ENCODE measurements at places on chromosomes 7 and 10.

DNA sequence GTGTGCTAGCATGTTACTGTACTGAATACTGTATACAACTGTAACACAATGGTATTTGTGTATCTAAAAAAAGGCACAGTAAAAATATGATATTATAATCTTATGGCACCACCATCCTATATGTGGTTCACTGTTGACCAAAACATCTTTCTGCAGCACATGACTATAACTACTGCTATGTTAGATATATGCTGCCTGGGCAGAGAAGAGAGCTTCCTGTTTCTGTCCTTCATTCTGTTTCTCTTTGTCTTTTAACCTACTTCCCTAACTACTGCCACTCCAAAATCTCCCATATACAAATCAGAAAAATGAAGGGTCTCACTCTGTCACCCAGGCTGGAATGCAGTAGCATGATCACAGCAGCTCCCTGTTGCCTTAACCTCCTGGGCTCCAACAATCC lies 8.8 kb upstream of the FGL2 start:
- DNase-seq = no peak

DNA sequence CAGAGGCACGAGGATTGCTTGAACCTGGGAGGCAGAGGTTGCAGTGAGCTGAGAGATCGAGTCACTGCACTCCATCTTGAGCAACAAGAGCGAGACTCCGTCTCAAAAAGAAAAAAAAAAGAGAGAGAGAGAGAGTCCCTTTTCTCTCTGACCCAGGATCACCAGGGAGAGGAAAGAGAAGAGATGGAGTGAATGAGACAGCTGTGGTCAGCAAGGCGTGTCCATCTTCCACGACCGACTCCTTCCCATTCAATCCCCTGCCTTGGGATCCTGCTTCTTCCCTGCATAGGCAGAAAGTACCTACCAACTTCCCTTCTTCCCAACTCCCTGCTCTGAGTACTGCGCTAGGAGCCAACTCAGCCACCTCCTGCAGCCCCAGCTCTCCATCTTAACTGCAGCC lies 5.2 kb upstream of the ZAN start:
- DNase-seq = no peak

DNA sequence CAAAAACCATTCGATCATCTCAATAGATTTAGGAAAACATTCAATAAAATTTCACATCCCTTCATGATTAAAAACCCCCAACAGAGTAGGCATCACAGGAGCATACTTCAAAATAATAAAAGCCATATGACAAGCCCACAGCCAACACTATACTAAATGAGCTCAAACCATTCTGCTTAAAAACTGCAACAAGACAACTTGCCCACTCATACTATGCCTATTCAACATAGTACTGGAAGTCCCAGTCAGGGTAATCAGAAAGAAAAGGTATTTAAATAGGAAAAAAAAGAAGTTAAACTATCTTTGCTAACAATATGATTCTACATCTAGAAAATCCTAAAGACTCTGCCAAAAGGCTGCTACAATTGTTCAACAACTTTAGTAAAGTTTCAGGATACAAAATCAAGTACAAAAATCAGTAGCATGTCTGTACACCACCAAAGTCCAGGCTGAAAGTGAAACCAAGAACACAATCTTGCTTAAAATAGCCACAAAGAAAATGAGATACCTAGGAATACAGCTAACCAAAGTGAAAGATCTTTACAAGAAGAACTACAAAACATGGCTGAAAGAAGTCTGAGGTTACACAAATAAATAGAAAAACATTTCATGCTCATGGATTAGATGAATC lies 882.6 kb downstream of the GRM8 start:
- DNase-seq = no peak

- no peak for DNase-seq
Measured at GRCh38 chr10:116476461-116476860, 48.8 kb downstream of the PNLIPRP3 start.

DNA sequence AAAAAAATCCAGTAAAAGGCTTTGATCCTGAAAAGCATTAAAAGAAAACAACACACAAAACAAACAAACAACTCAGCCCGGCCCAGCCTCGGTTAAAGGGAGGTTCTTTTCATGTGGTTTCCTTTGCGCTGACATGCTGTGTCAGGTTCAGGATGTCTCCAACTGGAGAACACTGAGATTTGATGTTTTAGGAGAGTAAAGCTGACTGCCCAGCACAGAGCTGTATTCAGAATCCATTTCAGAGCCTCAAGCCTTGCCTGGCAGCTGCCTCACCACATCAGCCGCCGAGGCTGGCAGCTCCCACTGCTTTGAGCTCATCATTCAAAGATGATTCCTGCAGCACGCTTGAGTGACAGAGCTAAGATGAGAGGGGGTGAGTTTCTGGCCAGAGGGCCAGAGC lies 205.8 kb upstream of the LYZL1 start:
- DNase-seq = no peak

DNA sequence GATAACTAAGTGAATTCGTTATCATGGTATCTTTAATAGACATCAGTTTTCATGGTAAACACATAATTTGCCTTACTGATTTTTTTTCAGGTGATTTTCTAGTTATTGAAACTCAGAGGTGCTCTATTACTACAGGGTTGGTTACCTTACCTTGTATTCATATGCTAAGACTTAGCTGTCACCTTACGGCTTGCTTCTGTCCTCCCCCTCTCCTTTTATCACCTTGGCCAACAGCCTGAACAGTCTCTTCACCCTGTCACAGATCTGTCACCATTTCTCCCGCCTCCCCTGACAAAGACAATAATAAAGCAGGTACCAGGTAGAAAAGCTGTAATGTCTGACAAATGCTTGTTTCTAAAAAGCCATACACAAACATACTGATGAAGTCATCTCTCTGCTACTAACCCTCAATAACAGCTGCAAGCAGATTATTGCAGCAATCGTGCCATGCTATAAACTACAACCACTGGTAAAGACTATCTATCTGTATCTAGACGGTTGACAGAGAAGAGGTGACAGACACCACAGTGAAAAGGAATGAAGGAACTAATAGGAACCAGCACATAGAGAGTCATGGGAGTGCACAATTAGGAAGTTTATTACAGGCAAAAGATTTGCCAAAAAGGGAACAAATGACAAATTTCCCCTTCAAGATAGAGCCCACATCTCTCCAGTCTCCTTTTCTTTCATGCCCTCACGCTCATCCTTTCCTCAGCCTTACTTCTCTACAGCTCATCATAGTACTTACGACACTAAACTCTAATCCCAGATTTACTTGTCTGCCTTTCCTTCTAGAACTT lies 57.2 kb downstream of the ARHGAP12 start:
- no peak for DNase-seq

DNA sequence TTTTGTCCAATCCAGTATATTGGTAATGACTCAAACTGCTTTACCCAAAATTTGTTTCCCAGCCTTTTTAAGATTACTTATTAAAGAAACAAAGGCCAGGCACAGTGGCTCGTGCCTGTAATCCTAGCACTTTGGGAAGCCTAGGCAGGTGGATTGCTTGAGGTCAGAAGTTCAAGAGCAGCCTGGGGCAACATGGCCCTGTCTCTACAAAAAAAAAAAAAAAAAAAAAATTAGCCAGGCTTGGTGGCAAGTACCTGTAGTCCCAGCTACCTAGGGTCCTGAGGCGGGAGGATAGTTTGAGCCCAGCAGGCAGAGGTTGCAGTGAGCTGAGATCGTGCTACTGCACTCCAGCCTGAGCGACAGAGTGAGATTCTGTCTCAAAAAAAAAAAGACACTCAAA lies 7.0 kb upstream of the ARHGAP12 start:
- no peak for DNase-seq

DNA sequence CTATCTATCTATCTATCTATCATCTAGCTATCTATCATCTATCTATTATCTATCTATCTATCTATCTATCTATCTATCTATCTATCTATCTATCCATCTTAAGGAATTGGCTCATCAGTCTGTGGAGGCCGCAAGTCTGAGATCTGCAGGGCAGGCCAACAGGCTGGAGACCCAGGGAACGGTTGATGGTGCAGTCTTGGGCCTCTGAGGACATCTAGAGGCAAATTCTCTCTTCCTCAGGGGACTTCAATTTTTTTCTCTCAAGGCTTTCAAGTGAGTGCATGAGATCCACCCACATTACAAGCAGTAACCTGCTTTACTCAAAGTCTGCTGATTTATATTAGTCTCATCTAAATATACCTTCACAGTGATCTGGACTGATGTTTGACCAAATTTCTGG lies 197.0 kb downstream of the GLRX3 start:
- no peak for DNase-seq

DNA sequence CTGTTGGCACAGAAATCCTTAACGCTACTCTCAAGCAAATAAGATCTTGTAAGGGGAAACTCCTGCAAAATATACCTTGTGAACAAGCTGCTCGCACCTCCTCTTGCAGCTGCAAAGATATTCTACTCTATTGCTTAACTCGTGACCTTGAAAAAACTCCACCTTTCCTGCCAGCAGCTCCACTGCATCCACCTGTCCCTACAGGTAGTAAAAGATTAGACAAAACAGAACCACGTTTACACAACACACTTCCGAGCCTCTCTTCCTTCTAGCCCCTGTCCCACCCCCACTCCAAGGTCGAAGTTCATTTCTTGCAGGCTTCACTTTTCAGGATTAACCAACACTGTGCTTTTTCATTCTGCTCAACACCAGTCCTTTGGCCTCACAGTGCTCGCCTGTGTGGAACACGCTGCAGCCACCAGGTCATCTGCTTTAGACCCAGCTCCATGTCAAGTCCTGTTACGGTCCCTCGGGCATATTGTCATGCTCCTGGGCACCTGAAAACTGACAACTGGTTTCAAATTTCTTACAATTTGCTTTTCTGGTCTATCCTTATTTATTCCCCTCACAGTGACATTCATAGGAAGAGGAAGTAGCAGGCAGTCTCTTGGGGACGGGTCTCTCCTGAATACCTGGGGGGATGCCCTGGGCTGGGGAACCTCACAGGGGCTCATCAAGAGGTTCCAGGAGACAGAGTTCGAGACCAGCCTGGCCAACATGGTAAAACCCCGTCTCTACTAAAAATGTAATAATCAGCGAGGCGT lies 165.8 kb upstream of the KLF14 start:
- DNase-seq = no peak

- no peak for DNase-seq
Measured at GRCh38 chr10:56586461-56586891, 225.4 kb upstream of the ZWINT start.

GRCh38 chr10:52541006-52541473 lies 227.0 kb downstream of the DKK1 start:
- no peak for DNase-seq

DNA sequence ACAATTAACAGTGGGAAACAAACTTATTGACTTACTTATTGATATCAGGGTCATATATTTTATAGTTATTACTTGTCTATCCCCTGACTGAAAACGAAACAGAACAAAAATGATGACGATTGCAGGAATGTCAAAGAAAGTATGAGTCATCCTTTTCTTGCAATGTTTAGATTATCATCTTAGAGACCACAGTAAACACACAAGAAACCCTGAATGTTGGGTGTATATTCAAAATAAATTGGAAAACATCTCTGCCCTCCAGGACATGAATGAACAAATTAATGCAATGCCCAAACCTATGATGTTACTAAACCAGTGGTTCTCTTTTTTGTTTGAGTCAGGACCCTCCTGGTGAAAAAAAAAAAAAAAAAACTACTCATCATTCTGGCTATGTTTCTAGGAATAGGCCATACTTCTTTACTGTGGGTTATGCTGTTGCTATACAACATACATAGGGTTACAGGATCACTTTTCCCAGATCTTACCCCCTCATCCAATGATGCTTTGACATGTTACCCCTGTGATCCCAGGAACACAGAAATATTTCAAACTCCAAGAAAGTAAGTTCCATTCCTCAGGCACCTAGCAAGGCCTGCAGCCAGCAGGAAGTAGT lies 623.4 kb upstream of the IGFBP3 start:
- DNase-seq = no peak

DNA sequence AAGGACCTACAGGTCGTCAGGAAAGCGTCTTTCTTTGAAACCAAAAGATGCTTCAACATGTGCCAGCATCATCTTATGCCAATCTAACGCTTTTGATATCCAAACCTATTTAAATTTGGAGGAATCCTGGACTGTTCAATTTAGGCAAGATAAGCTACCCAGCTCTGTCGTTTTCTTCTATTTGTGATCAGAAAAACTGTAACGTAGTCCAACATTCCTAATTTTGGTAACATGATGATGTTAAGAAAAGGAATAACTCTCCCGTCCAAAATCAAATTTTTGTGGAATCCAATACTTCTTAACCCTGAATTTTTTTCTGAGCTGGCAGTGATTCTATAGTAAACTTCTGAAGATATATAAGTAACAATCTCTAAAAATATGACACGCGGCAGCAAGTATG lies 93.3 kb upstream of the MKX start:
- DNase-seq = no peak

GRCh38 chr10:97854743-97855142 lies 5.1 kb downstream of the GOLGA7B start:
- DNase-seq = no peak

GRCh38 chr10:97813311-97813710 lies 36.3 kb upstream of the GOLGA7B start:
- no peak for DNase-seq

- no peak for DNase-seq
Measured at GRCh38 chr7:108144931-108145330, 14.8 kb upstream of the LAMB4 start.

GRCh38 chr10:71255808-71256660 lies 43.7 kb downstream of the UNC5B start:
- peak; percentile 89 for DNase-seq

- no peak for DNase-seq
Measured at GRCh38 chr10:64275774-64276173, 754.6 kb downstream of the REEP3 start.

DNA sequence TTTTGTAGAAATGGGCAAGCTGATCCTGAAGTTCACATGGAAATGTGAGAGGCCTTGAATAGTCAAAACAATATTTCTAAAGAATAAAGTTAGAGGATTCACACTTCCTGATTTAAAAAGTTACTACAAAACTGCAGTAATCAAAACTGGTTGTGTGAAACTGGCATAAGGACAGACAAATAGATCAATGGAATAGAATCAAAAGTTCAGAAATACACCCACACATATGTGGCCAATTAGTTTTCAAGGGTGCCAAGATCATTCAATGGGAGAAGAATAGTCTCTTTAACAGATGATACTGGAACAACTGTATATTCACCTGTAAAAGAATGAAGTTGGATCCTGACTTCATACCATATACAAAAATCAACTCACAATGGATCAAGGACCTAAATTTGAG lies 27.7 kb downstream of the DNAJC9 start:
- DNase-seq = no peak

- no peak for DNase-seq
Measured at GRCh38 chr7:4054158-4054557, 627.9 kb upstream of the FOXK1 start.

GRCh38 chr10:113000442-113000841 lies 50.4 kb downstream of the TCF7L2 start:
- DNase-seq = no peak

GRCh38 chr7:117728890-117729624 lies 144.2 kb downstream of the CTTNBP2 start:
- DNase-seq = peak; percentile 13

GRCh38 chr10:78993261-78993945 lies 75.4 kb upstream of the ZMIZ1 start:
- no peak for DNase-seq

- DNase-seq = no peak
Measured at GRCh38 chr10:77649333-77650331, 12.0 kb upstream of the KCNMA1 start.

GRCh38 chr10:23966504-23967051 lies 242.4 kb upstream of the KIAA1217 start:
- no peak for DNase-seq

All from NCI-H2081 (cell line).